Testis (tissue), 5 donors: ENCODE measurements at places on chromosomes 11 and 22. TPM values are rescaled to one million over a fixed set of nuclear protein-coding genes. Genes with fewer than 3 reads are reported as not detected.

RFPL1 gene
- 0.37 TPM for total RNA-seq

HORMAD2 gene
- 14.7 TPM for total RNA-seq

TBX10 gene
- 0.50 TPM for total RNA-seq

DMC1 gene
- total RNA-seq: 8.9 TPM

PNPLA3 gene
- 1.7 TPM for total RNA-seq

OR52M1 gene
- not detected for total RNA-seq

TECTA gene
- 3.1 TPM for total RNA-seq

CHRM1 gene
- 0.39 TPM for total RNA-seq

OR4D5 gene
- total RNA-seq: 4.0 TPM

GPHA2 gene
- total RNA-seq: 7.0 TPM

KRTAP5-1 gene
- not detected for total RNA-seq

LINC01488 gene
- not detected for total RNA-seq

DNA sequence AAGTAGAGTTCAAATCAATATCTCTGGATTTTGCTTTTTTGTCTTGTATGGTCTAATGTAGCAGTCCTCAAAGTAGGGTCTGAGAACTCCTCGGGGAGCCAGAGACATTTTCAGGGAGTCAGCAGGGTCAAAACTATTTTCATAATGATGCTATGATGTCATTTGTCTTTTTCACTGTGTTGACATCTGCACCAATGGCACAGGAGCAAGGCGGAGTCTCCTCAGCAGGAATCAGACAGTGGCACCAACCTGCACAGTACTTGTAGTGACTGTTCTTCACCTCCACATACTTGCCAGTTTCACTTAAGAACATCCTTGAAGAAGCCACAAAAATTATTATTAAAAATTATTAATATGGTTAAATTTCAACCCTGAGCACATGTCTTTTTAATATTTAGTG lies 14.9 kb upstream of the FXYD6 start:
- no peak overlapping the region for H3K27ac ChIP-seq
- peaks cover 17% of the 10 kb centered on the region for H3K4me1 ChIP-seq
- H3K4me3 ChIP-seq: no peak overlapping the region
- no peaks in the 10 kb centered on the region for H3K27me3 ChIP-seq
- peak; percentile 9 for DNase-seq

- H3K27me3 ChIP-seq: no peaks in the 10 kb centered on the region
- DNase-seq: no peak
- no peak overlapping the region for H3K27ac ChIP-seq
- no peaks in the 10 kb centered on the region for H3K36me3 ChIP-seq
- H3K4me1 ChIP-seq: no peaks in the 10 kb centered on the region
- H3K4me3 ChIP-seq: no peak overlapping the region
Observed at GRCh38 chr22:50456466-50457234, 18.2 kb downstream of the SBF1 start.

GRCh38 chr11:44488165-44488965 lies 77.1 kb upstream of the CD82 start:
- H3K27ac ChIP-seq: no peak overlapping the region
- no peaks in the 10 kb centered on the region for H3K36me3 ChIP-seq
- no peak overlapping the region for H3K4me3 ChIP-seq

DNA sequence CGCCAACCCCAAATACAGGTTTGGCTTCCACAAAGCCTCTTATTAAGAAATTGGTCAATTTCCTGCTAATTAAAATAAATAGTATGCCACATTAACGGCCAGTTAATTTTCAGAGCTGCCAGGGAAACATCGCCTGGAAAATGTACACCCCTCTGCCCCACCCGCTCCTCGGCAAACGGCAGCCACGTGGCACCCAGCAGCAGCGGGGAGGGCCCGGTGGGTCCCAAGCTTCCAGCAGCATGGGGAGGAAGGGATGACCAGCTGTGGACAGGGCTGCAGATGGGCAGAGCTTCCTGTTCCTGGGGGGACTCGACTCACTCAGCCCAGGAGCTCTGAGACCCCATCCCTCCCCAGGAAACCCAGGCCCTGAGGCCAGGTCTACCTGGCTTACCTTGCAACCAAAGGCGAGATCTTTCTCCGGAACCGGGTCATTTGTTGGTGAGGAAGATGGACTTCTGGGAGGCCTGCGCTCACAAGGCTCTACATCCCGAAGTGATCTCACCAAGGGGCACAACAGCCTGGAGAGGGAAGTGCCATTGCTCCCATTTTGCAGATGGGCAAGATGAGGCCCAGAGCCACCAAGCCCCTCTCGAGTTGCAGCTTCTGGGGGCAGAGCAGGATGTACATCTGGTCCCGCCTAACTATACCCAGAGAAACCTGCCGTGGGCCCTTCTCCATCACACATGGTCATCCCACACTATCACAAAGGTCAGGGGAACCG lies 68.3 kb downstream of the IGLL1 start:
- no peak for DNase-seq
- H3K4me3 ChIP-seq: no peak overlapping the region
- no peaks in the 10 kb centered on the region for H3K36me3 ChIP-seq
- H3K27ac ChIP-seq: no peak overlapping the region

DNA sequence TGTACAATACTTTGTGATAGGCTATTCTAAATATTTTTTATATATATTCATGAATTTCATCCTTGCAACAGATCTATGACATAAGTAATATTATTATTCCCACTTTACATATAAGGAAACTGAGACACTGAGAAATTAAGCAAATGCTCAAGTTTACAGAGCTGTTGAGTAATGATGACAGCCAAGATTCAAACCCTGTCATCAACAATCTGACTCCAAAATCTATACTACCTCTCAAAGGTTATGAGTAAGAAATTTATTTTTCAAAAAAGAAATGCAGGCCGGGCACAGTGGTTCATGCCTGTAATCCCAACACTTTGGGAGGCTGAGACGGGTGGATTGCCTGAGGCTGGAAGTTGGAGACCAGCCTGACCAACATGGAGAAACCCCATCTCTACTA lies 22.6 kb upstream of the SOX6 start:
- no peak overlapping the region for H3K4me3 ChIP-seq
- no peak overlapping the region for H3K27ac ChIP-seq
- no peaks in the 10 kb centered on the region for H3K4me1 ChIP-seq
- DNase-seq: no peak
- no peaks in the 10 kb centered on the region for H3K36me3 ChIP-seq

- DNase-seq: no peak
- no peaks in the 10 kb centered on the region for H3K27me3 ChIP-seq
- no peaks in the 10 kb centered on the region for H3K36me3 ChIP-seq
- H3K4me1 ChIP-seq: peaks cover 4% of the 10 kb centered on the region
Observed at GRCh38 chr22:33917744-33918406, 2.4 kb downstream of the LARGE1 start.

- no peak for DNase-seq
- no peak within 1 kb of the TSS for H3K4me3 ChIP-seq
- no peaks in the 10 kb centered on the region for H3K4me1 ChIP-seq
- H3K36me3 ChIP-seq: no peaks in the 10 kb centered on the region
Observed at GRCh38 chr22:31139866-31140716, at the start of gene PLA2G3. PLA2G3 (minus strand) TSS chr22:31140508; CDS start chr22:31140354, 154 bp downstream.

GRCh38 chr11:9459667-9460321 lies 1.0 kb upstream of the ZNF143 start:
- peak overlapping the region; percentile 97 for H3K27ac ChIP-seq
- peak overlapping the region; percentile 87 for H3K4me3 ChIP-seq
- no peaks in the 10 kb centered on the region for H3K27me3 ChIP-seq
- DNase-seq: peak; percentile 59
- peaks cover 7% of the 10 kb centered on the region for H3K4me1 ChIP-seq
- no peaks in the 10 kb centered on the region for H3K36me3 ChIP-seq

GRCh38 chr22:22431271-22432220 lies 77.0 kb downstream of the ZNF280B start:
- peaks cover 25% of the 10 kb centered on the region for H3K4me1 ChIP-seq
- no peaks in the 10 kb centered on the region for H3K36me3 ChIP-seq
- no peaks in the 10 kb centered on the region for H3K27me3 ChIP-seq
- no peak overlapping the region for H3K27ac ChIP-seq
- DNase-seq: peak; percentile 87

DNA sequence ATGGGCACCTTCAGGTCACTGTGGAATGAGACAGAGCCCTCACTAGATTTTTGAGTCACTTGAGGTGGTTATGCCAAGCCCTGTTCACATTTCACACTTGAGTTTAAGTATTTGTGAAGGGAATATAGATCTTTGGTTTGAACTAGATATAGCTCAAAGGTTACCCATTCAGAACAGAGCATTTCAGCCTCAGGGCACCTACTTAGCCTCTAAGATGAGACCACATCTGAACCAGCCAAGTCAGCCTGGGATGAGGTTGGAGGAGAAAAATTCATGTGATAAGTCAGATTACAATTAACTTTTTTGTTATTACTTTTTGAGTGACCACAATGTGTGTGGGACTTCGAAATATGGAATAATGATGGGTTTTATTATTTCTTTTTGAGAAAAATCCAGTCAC lies 127.8 kb downstream of the TEAD1 start:
- H3K4me3 ChIP-seq: no peak overlapping the region
- no peak overlapping the region for H3K27ac ChIP-seq
- H3K36me3 ChIP-seq: no peaks in the 10 kb centered on the region
- H3K27me3 ChIP-seq: no peaks in the 10 kb centered on the region
- no peak for DNase-seq

- DNase-seq: peak; percentile 15
- no peaks in the 10 kb centered on the region for H3K4me1 ChIP-seq
- H3K36me3 ChIP-seq: no peaks in the 10 kb centered on the region
- no peaks in the 10 kb centered on the region for H3K27me3 ChIP-seq
- H3K27ac ChIP-seq: no peak overlapping the region
- H3K4me3 ChIP-seq: no peak overlapping the region
Observed at GRCh38 chr22:37079668-37080171, 28.2 kb downstream of the KCTD17 start.

GRCh38 chr11:9596926-9597464 lies 23.5 kb downstream of the WEE1 start:
- no peak overlapping the region for H3K4me3 ChIP-seq
- no peak overlapping the region for H3K27ac ChIP-seq
- H3K4me1 ChIP-seq: no peaks in the 10 kb centered on the region
- H3K27me3 ChIP-seq: no peaks in the 10 kb centered on the region

GRCh38 chr11:94801866-94802460 lies 33.8 kb downstream of the AMOTL1 start:
- no peaks in the 10 kb centered on the region for H3K36me3 ChIP-seq
- no peak overlapping the region for H3K27ac ChIP-seq
- H3K4me3 ChIP-seq: no peak overlapping the region
- no peak for DNase-seq

DNA sequence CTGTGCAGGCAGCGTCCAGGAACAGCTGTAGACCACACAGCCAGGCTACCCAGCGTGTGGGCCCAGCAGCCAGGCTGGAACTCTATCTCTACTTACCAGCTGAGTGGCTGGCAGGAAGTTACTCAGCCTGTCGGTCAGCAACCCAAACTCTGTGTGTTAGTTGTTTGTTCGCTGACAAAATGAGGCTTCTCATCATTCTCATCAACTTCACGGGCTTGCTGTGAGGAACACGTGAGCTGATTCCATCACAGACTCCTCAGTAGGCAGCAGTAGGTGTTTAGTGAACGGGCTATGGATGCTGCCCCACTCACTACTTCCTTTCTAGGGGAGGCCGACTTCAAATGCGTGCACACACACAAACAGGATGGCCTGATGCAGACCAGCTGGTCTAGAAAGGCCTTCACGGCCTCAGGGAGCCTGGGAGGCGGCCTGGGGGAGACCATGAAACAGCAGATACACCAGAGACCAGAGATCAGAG lies 830 bp upstream of the SPDYC start:
- H3K4me1 ChIP-seq: no peaks in the 10 kb centered on the region
- DNase-seq: no peak
- no peak overlapping the region for H3K27ac ChIP-seq
- H3K36me3 ChIP-seq: no peaks in the 10 kb centered on the region

DNA sequence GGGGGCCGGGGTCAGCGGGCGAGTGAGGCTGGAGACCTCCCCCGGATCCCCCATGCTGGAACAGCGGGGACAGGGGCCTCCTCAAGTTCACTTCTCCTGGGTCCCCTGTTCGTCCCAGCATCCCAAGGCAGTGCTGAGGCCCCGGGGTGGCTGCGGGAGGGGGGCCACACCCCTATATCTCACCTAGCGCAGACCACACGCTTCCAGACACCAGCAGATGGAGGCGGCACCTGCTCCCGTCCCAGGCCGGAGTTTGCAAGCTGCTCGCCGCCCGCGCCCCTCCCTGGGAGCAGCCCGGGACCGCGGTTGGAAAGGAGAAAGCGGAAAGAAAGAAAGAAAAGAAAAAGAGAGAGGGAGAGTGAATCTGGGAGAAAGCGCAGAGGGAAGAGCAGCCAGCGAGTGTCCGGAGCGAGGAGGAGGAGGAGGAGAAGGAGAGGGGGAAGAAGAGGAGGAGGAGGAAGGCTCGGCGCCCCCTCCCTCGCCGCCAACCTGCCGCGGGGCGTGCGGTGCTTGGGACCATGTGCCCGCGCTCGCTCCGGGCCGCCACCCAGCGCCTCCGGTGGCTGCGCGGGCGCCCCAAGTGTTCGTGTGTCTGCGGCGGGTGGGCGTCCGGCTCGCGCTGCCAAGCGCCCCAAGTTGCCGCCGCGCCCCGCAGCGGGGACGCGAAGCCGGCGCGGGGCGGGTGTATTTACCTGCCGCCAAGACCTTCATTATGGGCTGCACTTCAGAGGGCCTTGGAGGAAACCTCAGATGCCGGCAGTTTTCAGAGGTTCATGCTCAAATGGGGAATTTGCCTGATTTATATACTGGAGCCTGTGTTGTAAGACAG lies at the start of gene LIF:
TSS of gene LIF (minus strand) at position 775 of the 829 bp plus-strand sequence. CDS start at position 711, 64 bp downstream.
- H3K4me3 ChIP-seq: peak within 1 kb of the TSS; percentile 26
- peak; percentile 43 for DNase-seq
- H3K27me3 ChIP-seq: no peaks in the 10 kb centered on the region
- peaks cover 11% of the 10 kb centered on the region for H3K4me1 ChIP-seq

GRCh38 chr11:16891165-16891564 lies 123.0 kb downstream of the PLEKHA7 start:
- H3K4me3 ChIP-seq: no peak overlapping the region
- no peak for DNase-seq
- H3K36me3 ChIP-seq: no peaks in the 10 kb centered on the region
- no peaks in the 10 kb centered on the region for H3K27me3 ChIP-seq
- H3K27ac ChIP-seq: no peak overlapping the region

GRCh38 chr22:44363013-44363979 lies 50.5 kb upstream of the SHISAL1 start:
- DNase-seq: peak; percentile 50
- H3K4me3 ChIP-seq: no peak overlapping the region
- no peak overlapping the region for H3K27ac ChIP-seq
- peaks cover 2% of the 10 kb centered on the region for H3K4me1 ChIP-seq
- H3K36me3 ChIP-seq: no peaks in the 10 kb centered on the region
- H3K27me3 ChIP-seq: no peaks in the 10 kb centered on the region

GRCh38 chr22:45483918-45484499 lies 18.7 kb upstream of the FBLN1 start:
- no peaks in the 10 kb centered on the region for H3K4me1 ChIP-seq
- H3K27me3 ChIP-seq: no peaks in the 10 kb centered on the region
- no peak overlapping the region for H3K27ac ChIP-seq
- H3K4me3 ChIP-seq: no peak overlapping the region
- H3K36me3 ChIP-seq: no peaks in the 10 kb centered on the region

GRCh38 chr11:100340466-100341319 lies 346.4 kb upstream of the ARHGAP42 start:
- no peaks in the 10 kb centered on the region for H3K27me3 ChIP-seq
- H3K36me3 ChIP-seq: no peaks in the 10 kb centered on the region
- H3K27ac ChIP-seq: no peak overlapping the region
- DNase-seq: peak; percentile 36

GRCh38 chr11:22558664-22559063 lies 67.0 kb downstream of the FANCF start:
- H3K27me3 ChIP-seq: no peaks in the 10 kb centered on the region
- no peaks in the 10 kb centered on the region for H3K4me1 ChIP-seq
- no peak for DNase-seq
- no peaks in the 10 kb centered on the region for H3K36me3 ChIP-seq
- H3K4me3 ChIP-seq: no peak overlapping the region
- no peak overlapping the region for H3K27ac ChIP-seq

GRCh38 chr11:17268902-17269301 lies 7.6 kb upstream of the NUCB2 start:
- no peaks in the 10 kb centered on the region for H3K4me1 ChIP-seq
- H3K27ac ChIP-seq: peak overlapping the region; percentile 10
- H3K27me3 ChIP-seq: no peaks in the 10 kb centered on the region
